ENCODE measurements at places on chromosomes 1 and 21.

DNA sequence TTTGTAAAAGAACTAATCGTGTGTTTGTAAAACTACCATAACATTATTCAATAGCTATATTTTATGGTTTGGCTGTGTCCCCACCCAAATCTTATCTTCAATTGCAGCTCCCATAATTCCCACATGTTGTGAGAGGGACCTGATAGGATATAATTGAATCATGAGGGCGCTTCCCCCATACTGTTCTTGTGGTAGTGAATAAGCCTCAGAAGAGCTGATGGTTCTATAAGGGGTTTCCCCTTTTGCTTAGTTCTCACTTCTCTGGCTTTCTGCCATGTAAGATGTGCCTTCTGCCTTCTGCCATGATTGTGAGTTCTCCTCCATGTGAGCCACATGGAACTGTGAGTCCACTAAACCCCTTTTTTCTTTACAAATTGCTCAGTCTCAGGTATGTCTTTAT, 1372.3 kb downstream of the AMY1C start:
- DNase-seq = no peak

- no peak for DNase-seq
Measured at GRCh38 chr1:11880911-11881748, 22.4 kb upstream of the NPPB start.

DNA sequence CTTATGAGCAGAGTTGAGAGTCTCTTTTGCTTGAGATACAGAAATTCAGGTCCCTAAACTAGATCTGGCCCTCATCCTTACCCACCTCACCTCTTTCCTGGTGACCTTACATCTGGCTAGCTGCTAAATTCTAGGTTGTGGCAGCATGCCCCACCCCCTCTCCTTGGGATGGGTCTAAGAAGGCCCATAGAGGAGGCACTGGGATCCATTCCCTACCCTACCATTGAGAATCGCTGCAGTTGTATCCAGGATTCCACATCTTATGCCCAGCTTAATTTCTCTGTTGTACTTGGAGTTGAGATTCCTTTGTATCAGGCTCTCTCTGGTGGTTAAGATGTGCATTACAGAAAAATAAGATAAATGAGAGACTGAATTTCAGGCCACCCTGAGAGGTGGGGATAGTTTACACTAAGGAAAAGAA, 9.5 kb upstream of the TMEM39B start:
- DNase-seq = no peak

DNA sequence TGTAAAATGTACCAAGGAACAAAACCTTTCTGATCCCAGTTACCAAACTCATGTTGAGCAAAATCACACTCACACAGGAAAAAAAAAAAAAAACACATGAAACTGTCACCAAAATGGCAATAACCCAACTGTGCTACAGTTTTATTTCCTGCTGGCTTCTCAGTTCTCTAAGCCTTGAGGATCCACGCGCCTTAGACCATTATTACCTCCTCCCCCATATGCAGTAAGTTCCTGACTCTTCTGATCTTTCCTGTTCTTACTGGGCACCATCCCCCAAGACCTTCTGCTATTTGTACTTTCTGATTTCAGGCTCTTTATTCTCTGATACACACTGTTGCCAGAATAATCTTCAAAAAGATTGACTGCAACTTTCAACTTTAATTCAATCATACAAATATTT, 79.6 kb downstream of the SLC45A1 start:
- no peak for DNase-seq

DNA sequence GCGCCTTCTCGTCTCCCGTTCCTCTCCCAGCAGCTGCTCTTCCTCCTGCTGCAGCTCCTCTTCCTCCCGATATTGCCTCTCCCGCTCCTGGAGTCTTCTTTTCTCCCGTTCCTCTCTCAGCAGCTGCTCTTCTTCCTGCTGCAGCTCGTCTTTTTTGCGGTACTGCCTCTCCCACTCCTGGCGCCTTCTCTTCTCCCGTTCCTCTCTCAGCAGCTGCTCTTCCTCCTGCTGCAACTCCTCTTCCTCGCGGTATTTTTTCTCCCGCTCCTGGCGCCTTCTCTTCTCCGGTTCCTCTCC, 5.3 kb downstream of the TCHH start:
- no peak for DNase-seq

- DNase-seq = no peak
Measured at GRCh38 chr1:186965847-186966246, 137.1 kb downstream of the PLA2G4A start.

- no peak for DNase-seq
Measured at GRCh38 chr1:93612510-93612909, 69.1 kb downstream of the BCAR3 start.

GRCh38 chr1:221139991-221140390, 260.7 kb downstream of the HLX start:
- DNase-seq = no peak

- no peak for DNase-seq
Measured at GRCh38 chr1:28259934-28260802, 850 bp downstream of the SESN2 start.

- DNase-seq = no peak
Measured at GRCh38 chr21:30337772-30338171, 278 bp upstream of the KRTAP27-1 start.

DNA sequence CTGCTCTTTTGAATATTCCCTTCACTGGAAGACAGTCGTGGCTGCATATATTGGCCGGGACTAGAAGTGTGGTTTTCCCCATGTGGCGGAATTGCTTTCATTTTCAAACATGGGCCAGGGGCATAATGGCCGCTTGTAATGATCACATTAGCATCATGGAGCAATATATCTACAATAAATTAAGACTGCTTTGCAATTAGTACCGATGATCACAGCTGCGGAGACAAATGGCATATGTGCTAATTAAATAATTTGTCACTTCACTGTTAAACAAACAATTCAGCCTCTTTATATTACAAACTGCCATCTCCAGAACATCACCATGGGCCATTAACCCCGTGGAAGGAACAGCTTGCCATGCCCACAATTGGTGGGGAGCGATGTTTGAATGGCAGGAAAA, 68.2 kb upstream of the OLIG2 start:
- DNase-seq = no peak

- no peak for DNase-seq
Measured at GRCh38 chr1:221439747-221440501, 302.0 kb downstream of the DUSP10 start.

DNA sequence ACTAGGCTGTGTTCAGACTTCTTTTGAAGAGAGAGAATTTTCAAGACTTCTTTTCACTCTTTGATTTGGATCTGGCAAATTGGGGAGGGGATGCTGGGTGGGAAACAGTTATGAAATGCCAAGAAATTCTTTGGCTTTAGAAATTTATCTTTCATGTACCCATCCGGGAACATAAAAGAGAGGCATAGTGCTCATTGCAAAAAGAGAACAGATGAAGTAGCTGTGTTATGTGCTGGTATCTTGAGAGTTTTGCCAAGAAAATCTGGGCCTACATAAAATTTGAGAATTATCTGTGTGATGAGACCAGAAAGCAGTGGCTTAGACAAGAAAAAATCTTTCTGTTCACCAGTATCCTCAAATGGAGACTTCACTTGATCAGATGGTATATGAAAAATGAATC, 4.3 kb downstream of the TMEM167B start:
- no peak for DNase-seq

DNA sequence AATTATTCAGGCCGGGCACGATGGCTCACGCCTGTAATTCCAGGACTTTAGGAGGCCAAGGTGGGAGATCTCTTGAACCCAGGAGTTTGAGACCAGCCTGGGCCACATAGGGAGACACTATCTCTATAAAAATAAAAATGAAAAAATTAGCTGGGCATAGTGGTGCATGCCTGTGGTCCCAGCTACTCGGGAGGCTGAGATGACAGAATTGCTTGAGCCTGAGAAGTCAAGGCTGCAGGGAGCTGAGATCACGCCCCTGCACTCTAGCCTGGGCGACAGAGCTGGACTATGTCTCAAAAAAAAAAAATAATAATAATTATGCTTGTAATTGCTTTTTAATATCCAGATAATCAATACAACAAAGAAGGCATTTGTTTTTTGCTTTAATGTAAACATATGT, 91.3 kb downstream of the RIPK4 start:
- no peak for DNase-seq

DNA sequence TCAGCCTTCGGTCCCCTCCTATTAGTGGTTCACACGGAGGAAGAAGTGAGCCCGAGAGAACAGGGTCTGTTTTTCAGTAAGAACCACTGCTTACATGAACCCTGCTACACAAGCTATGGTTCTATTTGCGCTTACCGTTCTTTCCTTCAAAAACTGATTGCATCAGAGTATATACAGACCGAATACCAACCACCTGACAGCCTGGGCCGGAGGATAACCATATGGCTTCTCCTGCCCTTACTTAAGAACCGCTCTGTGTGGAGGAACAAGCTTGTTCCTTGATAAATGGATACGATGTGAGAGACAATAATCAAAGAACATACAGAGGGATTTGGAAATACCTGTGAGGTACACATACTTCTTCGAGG, 1.1 kb upstream of the KCNT2 start:
- no peak for DNase-seq

DNA sequence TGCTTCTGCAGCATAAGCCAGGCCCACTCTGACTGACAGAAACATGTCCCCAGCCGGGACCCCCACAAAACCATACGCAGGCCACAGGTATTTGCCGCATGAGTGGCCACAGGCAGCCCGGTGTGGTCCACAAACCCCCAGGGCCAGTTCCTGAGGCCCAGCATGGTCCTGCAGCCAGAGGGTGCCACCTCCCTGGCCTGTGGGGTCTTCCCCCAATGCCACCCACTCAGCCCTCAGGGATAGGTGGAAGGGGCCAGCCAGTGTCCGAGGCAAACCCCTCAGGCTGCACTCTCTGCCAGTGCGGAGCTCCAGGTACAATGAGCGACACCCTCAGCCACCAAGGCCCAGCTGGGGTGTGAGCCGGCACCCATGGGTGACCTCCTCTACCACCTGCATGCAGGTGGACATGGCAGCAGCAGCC, 43.5 kb downstream of the UBE2G2 start:
- no peak for DNase-seq

GRCh38 chr1:62281922-62282555, 37.2 kb downstream of the KANK4 start:
- no peak for DNase-seq

GRCh38 chr1:41314376-41315145, 46.7 kb upstream of the FOXO6 start:
- DNase-seq = no peak

DNA sequence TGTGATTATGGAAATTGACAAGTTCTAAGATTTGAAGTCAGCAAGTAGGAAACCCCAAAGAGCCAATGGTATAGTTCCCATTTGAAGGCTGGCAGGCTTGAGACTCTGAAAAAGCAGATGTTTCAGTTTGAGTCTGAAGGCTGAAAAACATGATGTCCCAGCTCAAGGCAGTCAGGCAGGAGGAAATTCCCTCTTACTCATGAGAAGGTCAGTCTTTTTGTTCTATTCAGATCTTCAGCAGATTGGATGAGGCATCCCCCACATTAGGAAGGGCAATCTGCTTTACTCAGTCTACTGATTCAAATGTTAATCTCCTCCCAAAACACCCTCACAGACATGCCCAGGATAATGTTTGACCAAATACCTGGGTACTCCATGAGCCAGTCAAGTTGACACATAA, 372.5 kb upstream of the ST6GALNAC5 start:
- no peak for DNase-seq

- DNase-seq = no peak
Measured at GRCh38 chr21:42564561-42564971, 50.9 kb downstream of the SLC37A1 start.

DNA sequence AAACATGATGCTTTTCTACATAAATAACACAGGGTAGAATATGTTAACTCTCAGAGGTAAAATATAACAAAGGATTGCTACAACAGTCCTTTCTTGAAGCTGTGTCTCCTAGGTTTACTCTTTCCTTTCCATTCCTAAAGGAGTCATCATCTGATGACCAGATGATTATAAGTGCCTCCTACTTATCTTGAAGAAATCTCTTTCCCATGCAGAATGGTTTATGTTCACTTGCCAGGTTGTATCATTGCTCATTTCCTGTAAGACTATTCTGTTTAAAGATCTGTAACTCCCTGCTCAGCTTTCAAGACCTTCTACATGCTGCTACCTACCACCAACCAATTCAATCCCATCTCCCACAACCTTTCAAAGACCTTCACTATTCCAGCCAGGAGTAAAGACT, 51.5 kb upstream of the PTCH2 start:
- DNase-seq = no peak

GRCh38 chr1:94962409-94963265, 35.7 kb upstream of the CNN3 start:
- peak; percentile 36 for DNase-seq

GRCh38 chr1:30551603-30552002, 171.8 kb downstream of the MATN1 start:
- no peak for DNase-seq

GRCh38 chr1:209618756-209619420, 33.3 kb downstream of the LAMB3 start:
- no peak for DNase-seq

GRCh38 chr1:92853299-92853698, 21.5 kb downstream of the RPL5 start:
- DNase-seq = peak; percentile 29

DNA sequence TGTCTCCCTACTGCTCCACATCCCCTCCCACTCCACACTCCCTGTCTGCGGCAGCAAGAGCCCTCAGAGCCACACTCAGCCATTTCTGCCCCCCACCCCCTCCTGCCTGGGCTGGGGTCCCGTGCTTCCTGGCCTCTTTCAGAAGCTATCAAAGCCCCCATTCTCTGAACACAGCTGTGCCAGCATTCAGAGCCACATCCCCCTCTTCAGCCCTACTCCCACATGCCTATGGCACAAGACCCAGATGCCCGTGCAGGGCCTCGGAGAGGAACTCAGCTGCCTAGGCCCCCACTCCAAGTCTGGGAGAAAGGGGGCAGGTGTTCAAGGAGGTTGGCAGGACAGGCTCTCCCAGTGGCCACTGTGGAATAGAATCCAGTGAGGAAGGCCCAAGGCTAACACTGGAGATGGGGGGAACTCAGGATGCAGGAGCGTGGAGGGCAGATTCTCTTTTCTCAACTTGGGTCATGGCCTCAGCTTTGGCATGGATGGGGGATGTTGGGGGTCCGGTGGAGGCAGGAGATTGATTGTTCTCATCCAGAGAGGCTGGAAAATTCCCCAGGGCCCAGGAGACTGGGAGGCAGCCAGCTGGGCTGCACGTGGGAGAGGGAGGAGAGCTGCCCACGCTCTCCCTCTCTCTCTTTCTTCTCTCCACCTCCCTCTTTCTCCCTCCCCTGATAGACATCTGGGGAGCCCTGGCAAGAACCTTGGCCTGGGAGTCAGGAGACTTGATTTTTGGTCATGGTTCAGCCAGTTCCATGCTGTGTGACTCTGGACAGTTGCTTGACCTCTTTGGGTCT, 3.5 kb upstream of the BCAN start:
- DNase-seq = no peak

GRCh38 chr21:17351766-17352165, 161.1 kb upstream of the CXADR start:
- no peak for DNase-seq

GRCh38 chr1:245788269-245788668, 633.5 kb downstream of the KIF26B start:
- DNase-seq = no peak

DNA sequence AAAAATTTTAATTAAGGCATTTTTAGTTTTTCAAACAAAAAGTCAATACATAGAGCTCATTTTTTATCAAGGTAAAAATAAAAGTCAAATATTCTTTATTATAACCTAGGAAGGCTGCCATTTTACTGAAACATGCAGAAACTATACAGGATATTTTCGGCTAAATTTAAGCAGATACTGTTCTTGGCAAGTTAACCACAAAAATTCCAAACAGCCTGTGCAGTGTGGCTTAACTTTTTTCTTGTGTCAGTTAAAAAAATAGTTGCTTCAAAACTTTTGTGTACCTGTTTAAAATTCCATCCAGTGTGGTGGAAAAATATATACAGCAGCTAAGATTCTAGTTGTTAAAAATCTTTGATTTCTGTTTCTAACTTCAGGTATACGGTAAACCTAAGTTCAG, 135.0 kb downstream of the ATP5PO start:
- no peak for DNase-seq

- DNase-seq = no peak
Measured at GRCh38 chr21:44957901-44958451, 18.1 kb downstream of the SLX9 start.

Data from SIG-M5 (cell line).